ENCODE measurements at places on chromosomes 6 and 20. TPM values are rescaled to one million over a fixed set of nuclear protein-coding genes. Genes with fewer than 3 reads are reported as not detected.

The CGA gene
- total RNA-seq, result not detected

The CALHM6 gene
- total RNA-seq, result 8.2 TPM

- DNase-seq, result no peak
These were observed 65.9 kb upstream of the DDR1 start for GRCh38 chr6:30818391-30818841.

DNA sequence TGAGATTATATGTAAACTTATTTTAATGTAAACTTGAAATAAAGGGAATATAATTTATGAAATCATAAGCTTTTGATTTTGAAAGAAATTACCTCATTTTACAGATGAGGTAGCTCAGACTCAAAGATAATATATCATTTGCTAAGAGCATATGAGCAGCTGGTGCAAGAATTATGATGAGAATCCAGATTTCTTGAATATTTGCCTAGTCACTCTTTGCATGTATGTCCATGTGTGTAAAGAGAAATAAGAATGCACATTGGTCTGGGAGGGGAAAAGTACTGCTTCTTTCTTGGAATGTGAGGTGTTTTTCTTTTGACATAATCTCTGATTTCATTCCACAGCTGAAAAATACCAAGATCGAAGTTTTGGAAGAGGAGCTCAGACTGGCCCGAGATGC, 11.1 kb upstream of the SNRNP48 start:
- no peak for DNase-seq
